ENCODE measurements at places on chromosomes 12 and 14.

GRCh38 chr12:47124451-47124850 lies 44.7 kb upstream of the AMIGO2 start:
- H3K27me3 ChIP-seq, result no peaks in the 10 kb centered on the region
- H3K36me3 ChIP-seq, result no peaks in the 10 kb centered on the region
- no peak overlapping the region for H3K27ac ChIP-seq
- no peak for DNase-seq

DNA sequence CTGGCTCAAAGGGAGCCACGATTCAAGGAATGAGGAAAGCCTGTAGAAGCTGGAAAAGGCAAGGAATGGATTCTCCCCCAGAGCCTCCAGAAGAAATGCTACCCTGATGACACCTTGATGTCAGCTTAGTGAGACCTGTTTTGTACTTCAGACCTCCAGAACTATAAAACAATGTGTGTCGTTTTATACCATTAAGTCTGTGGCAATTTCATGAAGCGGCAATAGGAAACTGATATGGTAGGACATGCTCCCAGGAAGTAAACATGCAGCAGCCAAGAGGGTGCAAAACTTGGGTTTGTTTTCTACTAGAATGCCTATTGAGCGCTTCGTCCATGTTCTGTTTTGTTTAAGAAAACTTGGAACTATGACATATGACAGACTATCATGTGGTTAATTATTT lies 2.5 kb upstream of the APOBEC1 start:
- DNase-seq, result no peak
- no peaks in the 10 kb centered on the region for H3K27me3 ChIP-seq
- H3K4me1 ChIP-seq, result no peaks in the 10 kb centered on the region
- no peak overlapping the region for H3K27ac ChIP-seq

DNA sequence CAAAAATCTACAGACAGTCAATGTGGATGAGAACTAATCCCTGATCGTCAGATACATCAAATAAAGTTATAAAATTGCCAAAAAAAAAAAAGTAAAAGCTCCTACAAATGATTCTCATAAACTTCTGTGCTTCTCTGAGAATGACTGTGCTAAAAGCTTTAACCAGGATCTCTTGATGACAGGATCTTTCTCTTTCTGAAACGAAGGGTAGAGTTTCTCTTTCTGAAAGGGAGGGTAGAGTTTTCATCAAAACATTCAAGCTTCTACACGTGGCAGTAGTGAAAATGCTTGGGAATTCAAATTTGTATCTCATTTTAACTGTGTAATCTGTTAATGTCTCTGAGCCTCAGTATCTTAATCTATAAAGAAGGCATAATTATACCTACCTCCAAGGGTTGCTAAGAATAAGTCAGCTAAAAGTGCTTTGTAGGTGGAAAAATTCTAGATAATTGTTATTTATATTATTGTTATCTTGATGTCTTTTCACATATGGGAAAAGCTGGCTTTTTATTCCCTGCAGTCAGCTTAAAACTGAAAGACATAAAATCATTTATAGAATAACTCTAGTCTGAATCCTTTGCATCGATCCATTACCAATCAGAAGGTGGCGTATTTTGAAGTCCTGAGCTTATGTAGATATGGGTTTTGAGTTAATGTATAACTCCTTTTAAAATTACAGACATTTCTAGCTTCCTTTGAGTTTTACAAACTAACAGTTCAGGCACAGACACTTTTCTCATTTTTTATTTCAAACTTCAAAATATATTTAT lies 157.4 kb downstream of the DACT1 start:
- DNase-seq, result no peak
- H3K27me3 ChIP-seq, result no peaks in the 10 kb centered on the region
- no peaks in the 10 kb centered on the region for H3K36me3 ChIP-seq
- H3K4me1 ChIP-seq, result no peaks in the 10 kb centered on the region
- no peak overlapping the region for H3K4me3 ChIP-seq

DNA sequence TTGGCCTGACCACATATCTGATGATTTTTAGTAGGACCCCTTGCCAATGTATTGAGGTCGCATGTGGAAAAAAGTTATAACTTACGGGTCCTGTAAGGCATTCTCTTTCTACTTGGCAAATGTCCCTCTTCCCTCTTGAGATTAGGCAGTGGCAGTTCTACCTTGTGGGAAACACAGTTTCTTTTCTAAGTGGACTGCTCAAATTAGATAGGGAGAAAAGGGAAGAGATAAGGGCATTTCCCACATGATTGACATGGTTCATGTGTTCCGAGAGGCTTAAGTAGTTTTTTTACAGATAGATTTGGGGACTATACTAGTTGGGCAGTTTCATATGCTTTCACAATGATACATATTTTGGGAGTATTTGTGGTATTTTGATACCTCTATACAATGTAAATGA lies 154.7 kb downstream of the FBXL14 start:
- H3K36me3 ChIP-seq, result no peaks in the 10 kb centered on the region
- no peak overlapping the region for H3K4me3 ChIP-seq
- no peaks in the 10 kb centered on the region for H3K4me1 ChIP-seq
- DNase-seq, result no peak
- H3K27ac ChIP-seq, result no peak overlapping the region

DNA sequence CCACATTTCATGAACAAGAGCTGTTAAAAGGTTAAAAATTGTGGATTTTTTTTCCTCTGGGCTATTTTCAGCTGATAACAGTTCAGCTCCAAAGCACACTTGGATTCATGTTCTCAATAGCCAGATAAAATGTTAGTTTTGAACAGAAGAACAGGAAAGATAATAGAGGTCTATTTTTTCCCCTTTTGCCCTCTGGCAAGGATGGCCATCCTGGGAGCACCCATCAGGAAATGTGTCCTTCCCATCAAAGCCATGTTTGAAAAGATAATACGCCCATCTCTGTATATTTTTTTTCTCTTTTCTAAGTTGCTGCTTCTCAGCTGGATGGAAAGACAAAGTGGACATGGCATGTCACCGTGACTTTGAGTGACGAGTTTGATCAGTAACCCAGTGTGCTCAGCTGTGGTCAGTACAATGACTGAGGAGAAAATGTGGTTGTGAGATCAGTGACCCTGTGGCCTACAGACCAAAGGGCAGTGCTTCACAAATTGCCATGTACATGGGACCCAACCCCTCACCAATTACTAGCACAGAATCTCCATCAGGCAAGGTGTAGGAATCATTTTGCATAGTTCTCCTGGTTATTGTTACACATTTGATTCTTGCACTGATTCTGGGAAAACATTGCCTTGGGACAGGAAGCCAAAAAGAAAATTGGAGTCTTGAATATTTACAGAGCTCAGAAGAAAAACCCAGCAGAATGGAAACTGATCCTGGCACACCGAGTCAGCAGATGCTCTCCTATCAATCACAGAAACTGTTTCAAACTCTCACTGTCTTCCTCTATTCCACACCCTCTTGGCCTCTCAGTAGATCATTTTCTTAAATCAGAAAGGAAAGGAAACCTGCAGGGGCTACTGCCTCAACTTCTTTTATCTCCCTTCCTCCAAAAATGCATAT lies 64.3 kb downstream of the ANO6 start:
- H3K4me3 ChIP-seq, result no peak overlapping the region
- H3K27ac ChIP-seq, result no peak overlapping the region
- peaks cover 8% of the 10 kb centered on the region for H3K4me1 ChIP-seq
- no peak for DNase-seq
- H3K36me3 ChIP-seq, result no peaks in the 10 kb centered on the region

- H3K36me3 ChIP-seq, result no peaks in the 10 kb centered on the region
- H3K4me1 ChIP-seq, result no peaks in the 10 kb centered on the region
- no peak for DNase-seq
- H3K27me3 ChIP-seq, result no peaks in the 10 kb centered on the region
- H3K4me3 ChIP-seq, result no peak overlapping the region
Observed at GRCh38 chr12:5416571-5416970, 15.3 kb upstream of the NTF3 start.

DNA sequence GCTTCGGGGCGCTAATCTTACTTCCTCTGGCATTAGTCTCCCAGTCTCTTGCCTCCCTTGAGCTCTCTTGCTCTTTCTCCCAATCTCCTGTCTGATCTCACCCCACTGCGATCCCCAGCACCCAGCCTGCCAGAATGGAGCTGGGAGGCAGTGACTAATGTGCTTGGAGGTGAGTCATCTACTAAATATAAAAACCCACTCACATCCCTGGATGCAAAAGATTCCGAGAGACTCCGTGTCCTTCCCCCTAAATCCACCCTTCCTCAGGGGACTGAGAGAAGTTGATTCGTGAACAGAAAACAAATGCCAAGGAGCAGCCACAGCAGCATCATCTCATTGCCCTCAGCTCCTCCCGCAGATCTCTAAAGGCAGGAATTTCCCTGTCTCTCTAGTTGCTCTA lies 45.7 kb upstream of the KCNA5 start:
- no peak for DNase-seq
- H3K27me3 ChIP-seq, result no peaks in the 10 kb centered on the region
- H3K27ac ChIP-seq, result no peak overlapping the region
- H3K4me1 ChIP-seq, result peaks cover 5% of the 10 kb centered on the region
- no peak overlapping the region for H3K4me3 ChIP-seq

DNA sequence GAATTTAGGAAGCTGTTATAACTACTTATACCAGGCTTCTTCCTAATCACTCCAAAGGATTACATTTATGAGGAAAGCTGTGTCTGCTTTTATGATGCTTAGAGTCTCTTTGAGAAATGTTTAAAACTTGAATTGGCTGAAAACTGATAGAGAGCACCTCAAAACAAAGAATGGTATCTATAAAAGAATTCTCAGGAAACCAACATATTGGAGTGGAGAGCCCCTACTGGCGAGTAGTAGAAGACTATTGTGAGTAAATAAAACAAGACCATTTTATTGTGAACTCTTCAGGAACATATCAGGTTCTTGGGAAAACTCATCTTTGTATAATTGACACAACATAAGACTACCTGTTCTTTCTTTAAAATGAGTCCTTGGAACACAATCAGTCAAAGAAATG lies 578.6 kb downstream of the RERGL start:
- no peaks in the 10 kb centered on the region for H3K27me3 ChIP-seq
- no peaks in the 10 kb centered on the region for H3K4me1 ChIP-seq
- H3K27ac ChIP-seq, result no peak overlapping the region
- H3K4me3 ChIP-seq, result no peak overlapping the region
- H3K36me3 ChIP-seq, result no peaks in the 10 kb centered on the region
